Stimulated activated CD8-positive, alpha-beta memory T cell treated with anti-CD3 and anti-CD28 coated beads, Interleukin-7, amount 100 ng/mL, for 24 hours (primary cell): ENCODE measurements at places on chromosomes 11 and 22.

GRCh38 chr11:134837887-134838232 lies 425.8 kb upstream of the B3GAT1 start:
- no peak for DNase-seq

GRCh38 chr11:16167706-16168487 lies 188.4 kb downstream of the SOX6 start:
- no peak for DNase-seq

- no peak for DNase-seq
These were observed 1.6 kb upstream of the ANO1 start for GRCh38 chr11:70076461-70076931.

DNA sequence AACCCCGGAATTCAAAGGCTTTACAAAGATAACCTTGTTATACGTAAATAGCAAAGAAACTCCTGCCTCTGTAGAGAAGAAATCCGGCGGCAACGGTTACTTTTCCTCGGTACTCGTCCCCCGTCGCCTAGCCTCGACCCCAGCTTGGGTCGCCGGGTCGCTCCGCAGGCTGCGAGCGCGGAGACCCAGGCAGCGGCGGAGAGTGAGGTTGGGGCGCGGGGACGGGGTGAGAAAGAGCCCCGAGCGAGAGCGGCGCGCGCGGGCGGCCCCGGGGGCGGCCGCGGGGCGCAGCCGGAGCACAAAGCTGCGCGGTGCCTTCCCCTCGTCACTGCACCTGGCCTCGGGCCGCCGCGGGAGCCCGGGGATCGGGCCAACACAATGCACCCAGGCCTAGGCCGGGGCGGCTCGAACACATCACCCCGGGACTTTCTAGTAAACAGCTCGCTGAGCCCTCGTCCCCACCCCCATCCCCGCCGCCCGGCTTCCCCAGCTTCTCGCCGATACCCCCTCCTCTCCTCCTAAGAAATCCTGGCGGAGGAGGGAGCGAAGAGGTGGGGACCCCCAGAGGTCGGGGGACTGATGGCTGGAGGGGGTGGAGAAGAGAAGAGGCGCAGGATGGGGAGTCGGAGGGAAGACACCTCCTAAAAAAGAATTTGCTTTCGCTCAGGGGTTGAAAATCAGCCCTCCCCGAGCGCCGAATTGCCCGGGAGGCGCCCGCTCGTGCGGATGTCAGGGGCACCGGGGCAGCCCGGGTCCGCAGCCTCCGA lies 845 bp downstream of the MPPED2 start:
- no peak for DNase-seq

- DNase-seq: no peak
These were observed 31.5 kb downstream of the SHISA8 start for GRCh38 chr22:41883400-41883799.

- DNase-seq: no peak
These were observed 9.2 kb upstream of the MRGPRF start for GRCh38 chr11:69022260-69022659.

GRCh38 chr22:36565159-36565507 lies 36.2 kb upstream of the EIF3D start:
- DNase-seq: no peak

GRCh38 chr22:27011133-27011532 lies 353.7 kb downstream of the MIAT start:
- DNase-seq: no peak

GRCh38 chr22:17471886-17472535 lies 91.3 kb upstream of the SLC25A18 start:
- no peak for DNase-seq

DNA sequence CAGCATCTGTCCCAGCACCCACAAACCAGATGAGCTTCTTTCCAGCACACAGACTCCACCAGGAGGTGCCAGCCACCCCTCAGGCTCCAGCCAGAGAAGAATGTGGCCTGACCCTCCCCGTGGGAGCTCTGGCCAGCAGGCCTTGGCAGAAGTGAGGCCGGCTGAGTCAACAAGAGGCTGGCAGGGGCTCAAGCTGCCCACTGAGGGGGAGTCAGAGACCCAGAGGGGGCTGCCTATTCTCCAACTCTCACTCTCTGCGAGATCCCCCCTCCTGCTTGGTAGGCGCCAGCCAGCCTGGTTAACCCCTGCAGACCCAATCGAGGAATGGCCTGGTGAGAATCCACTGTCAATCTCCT lies 10.6 kb upstream of the CDC42EP1 start:
- no peak for DNase-seq

DNA sequence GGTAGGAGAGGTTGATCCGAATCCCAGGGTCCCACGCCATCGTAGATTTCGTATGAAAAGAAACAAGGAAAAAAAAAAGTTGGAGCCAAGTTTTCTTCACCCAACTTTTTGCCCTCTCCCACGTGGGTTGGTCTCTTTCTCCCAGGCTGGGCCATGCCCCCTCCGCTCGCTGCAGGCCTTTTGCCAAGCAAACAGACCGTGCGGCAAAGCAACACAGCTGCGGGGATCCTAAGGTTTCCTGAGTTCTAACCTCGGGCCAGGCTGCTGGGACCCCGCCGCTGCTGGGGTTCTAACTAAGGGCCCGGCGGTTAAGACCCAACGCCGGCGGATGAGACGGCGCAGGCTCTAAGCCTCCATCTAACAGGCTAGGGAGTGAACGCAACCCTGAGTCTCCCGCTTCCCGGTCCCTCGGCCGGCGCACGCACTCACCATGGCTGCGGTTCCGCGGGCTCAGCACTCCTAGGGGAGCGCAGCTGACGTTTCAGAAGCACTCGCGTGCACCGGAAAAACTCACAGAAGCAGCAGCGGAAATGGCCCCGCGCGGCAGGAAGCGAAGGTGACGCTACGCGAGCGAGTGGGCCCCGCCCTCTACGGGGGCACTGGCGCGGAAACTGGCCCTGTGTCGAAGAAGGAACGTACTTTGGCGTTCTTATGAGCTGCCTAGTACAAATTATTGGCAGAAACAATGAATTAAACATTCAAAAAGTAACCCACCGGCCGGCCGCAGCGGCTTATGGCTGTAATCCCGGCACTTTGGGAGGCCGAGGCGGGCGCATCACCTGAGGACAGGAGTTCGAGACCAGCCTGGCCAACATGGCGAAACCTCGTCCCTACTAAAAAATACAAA lies at the start of gene SNU13:
Gene SNU13 (minus strand): TSS at position 503 of the 847 bp plus-strand sequence. CDS start 71 bp downstream, at position 432.
- DNase-seq: peak; percentile 87

DNA sequence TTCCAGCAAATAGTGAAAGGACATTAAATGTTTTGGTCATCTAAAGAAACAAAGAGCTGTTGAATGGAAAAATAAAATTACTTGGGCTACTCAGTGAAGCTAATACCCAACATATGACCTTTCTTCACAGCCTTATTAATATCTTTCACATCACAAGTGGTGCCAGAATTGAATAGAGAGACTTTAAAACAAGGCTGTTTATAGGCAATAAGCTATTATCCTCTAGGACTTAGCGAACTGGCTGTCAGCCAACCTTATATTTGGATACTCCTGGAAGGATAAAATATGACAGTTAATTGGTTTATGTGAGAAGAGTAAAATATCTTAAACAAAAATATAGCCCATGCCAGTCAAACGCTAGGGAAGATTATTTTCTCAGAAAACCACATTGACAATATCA lies 225.5 kb upstream of the BLID start:
- no peak for DNase-seq

GRCh38 chr22:31448382-31448781 lies 41.3 kb downstream of the EIF4ENIF1 start:
- DNase-seq: no peak

DNA sequence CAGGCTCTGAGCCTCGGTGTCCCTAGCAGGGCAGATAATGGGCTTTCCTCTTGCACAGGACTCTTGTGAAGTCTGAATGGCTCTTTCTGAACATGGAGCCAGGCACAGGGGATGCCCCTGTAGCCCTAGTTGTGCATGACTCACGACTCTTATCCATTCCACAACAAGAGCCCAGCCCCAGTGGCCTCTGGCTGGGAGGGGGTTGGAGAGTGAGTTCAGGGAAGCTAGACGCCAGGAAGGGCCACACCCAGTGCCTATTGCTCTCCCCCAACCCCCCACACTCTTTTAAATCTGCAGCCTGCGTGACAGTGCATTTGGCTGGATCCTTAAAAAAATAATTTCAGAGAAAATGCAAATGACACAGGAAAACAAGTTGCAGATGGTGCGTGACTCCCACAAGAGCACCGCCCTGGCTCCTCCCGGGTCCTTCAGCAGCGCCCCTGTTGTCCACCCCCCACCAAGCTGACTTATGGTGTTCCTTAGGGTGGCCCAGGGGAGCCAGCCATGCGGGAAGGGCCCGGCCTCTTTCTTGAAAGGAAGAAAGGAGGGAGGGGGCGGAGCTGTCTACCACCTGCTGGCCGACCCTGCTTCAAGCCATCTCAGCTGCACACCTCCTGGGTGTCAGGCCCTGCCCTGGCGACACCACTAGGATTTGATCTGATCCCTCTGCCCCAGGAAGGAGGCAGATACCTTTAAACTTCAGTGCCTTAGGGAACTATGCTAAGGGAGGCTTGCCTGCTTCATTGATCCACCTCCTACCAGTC lies 74.7 kb downstream of the MN1 start:
- DNase-seq: no peak

DNA sequence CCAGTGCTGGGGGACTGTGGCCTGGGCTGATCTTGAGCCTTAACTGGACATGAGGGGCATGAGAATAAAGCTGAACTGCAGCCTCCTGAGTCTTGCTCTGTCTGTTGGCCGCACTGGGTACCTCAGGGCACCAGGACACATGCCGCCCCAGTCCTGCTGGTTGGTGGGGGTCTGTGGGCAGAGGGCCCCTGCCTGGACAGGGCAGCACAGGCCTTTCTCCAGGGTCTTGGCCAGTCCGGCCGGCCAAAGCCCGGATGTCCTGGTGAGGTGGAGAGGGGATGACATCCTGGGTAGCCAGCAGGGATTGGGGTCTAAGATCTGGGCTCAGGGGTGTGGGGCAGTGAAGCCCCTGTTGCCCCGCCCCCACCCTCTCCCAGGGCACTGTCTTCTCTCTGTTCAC lies 1.5 kb upstream of the RPS6KA4 start:
- no peak for DNase-seq

GRCh38 chr11:128929468-128929867 lies 13.2 kb downstream of the TP53AIP1 start:
- no peak for DNase-seq
